CD4-positive, alpha-beta memory T cell (primary cell): ENCODE measurements at places on chromosomes 3 and 15. TPM values are rescaled to one million over a fixed set of nuclear protein-coding genes. Genes with fewer than 3 reads are reported as not detected.

DNA sequence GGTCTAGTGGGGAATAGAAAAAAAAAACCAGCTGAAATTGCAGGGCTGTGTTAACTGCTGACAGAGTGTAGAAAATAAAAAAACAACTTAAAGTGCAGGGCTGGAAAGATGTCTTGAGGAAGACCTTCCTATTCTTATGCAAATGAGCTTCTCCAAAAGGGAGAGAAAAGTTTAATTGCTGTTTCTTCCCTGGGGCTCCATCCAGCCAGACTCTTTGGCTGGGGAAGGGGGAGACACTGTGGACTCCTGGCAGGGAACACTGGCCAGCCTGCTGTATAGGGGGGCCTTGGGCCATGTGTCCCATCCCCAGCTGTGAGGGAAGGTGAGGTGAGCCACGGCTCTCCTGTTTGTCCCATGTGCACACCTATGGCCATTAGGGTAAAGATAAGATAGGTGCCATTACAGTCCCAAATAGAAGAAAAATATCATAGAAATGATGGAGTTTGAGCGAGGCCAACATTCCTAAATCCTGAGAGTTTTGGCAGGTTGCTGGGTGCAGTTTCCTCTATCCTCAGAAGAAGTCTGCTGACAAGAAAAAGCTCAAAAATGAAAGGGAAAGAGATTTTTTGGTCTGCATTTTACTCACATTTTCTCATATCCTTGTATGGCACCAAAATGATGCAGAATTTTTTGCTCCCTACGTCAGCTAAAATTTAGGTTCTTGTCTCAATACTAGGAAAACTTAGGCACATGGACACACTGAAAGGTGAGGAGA, 901.7 kb downstream of the PLOD2 start:
- DNase-seq, result no peak
- no peaks in the 10 kb centered on the region for H3K27me3 ChIP-seq
- no peaks in the 10 kb centered on the region for H3K36me3 ChIP-seq
- no peak overlapping the region for H3K4me3 ChIP-seq

DNA sequence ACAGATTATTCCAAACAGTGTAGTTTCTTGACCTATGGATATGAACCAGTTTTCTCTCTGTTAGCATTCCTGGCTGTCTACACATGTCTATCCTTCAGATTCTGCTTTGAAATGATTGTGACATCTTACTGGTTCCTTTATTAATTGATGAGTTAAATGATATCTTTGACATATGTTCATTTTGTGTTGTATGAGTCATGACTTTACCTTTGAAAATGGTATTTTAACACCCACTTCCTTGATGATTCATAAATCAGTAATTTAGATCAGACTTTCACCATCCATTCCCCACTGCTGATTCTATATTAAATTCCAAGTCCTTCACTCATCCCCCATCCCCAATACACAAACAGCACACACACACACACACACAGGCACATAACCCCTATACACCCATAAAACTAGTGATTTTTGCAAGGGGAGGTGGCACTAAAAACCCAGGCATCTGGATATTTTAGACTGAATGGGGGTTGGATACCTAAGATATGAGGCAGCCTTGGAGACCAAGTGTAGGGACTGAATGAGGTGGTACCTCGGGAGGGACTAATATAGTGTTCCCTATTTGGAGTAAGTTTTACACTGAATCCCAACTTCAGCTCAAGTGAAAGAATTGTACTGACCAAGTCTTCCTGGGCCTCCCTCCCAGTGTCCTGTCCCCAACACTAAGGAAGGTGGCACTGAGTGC, 9.7 kb downstream of the CCK start:
- no peaks in the 10 kb centered on the region for H3K4me1 ChIP-seq
- no peak overlapping the region for H3K27ac ChIP-seq
- no peaks in the 10 kb centered on the region for H3K27me3 ChIP-seq
- no peak overlapping the region for H3K4me3 ChIP-seq

- H3K27ac ChIP-seq, result no peak overlapping the region
- no peak for DNase-seq
- no peak overlapping the region for H3K4me3 ChIP-seq
- H3K36me3 ChIP-seq, result peaks cover 13% of the 10 kb centered on the region
- H3K4me1 ChIP-seq, result no peaks in the 10 kb centered on the region
Measured at GRCh38 chr15:43168192-43169107, 16.8 kb upstream of the CCNDBP1 start.

DNA sequence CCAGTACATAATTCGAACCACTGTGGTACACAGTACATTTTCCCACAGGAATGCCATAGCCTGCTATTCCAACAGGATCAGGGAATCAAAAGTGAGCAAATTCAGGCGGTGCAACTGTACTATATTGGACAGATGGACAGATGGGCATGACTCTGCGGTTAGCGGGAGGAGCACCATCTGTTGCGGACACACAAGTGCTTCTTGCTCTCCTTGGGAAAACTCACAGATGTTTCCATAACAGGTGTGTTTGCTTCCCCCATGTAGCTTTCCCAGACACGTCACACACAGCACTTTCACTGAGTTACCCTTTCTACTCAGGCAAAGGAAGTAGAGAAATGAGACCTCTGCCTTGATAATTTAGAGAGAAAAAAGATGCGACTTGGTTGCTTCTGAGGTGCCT, 325.1 kb upstream of the THBS1 start:
- no peaks in the 10 kb centered on the region for H3K4me1 ChIP-seq
- no peaks in the 10 kb centered on the region for H3K27me3 ChIP-seq
- DNase-seq, result no peak
- H3K4me3 ChIP-seq, result no peak overlapping the region

DNA sequence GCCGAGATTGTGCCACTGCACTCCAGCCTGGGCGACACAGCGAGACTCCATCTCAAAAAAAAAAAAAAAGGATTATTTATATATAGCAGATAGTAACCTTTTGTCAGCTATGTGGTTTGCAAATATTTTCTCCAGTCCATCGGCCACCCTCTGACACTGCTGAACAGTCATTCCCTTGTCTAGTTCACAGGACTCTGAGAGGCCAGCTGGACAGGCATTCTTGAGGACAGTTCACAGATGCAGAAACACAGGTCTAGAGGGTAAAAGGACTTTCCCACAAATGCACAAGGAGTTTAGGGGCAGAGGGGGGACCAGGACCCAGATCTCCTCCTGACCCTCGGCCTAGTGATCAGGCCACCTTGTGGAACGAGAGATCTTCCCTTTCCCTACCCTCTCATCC, 7.5 kb upstream of the TMEM40 start:
- H3K4me1 ChIP-seq, result no peaks in the 10 kb centered on the region
- H3K27ac ChIP-seq, result no peak overlapping the region
- H3K36me3 ChIP-seq, result no peaks in the 10 kb centered on the region
- H3K4me3 ChIP-seq, result no peak overlapping the region
- H3K27me3 ChIP-seq, result no peaks in the 10 kb centered on the region

Gene DPPA4
- total RNA-seq, result not detected

- H3K4me1 ChIP-seq, result peaks cover 17% of the 10 kb centered on the region
- no peak for DNase-seq
- H3K36me3 ChIP-seq, result no peaks in the 10 kb centered on the region
Measured at GRCh38 chr15:69743091-69743490, 290.5 kb downstream of the RPLP1 start.

GRCh38 chr15:100254691-100255090, 87.1 kb downstream of the ADAMTS17 start:
- H3K4me3 ChIP-seq, result no peak overlapping the region
- no peaks in the 10 kb centered on the region for H3K27me3 ChIP-seq
- no peak for DNase-seq
- H3K4me1 ChIP-seq, result no peaks in the 10 kb centered on the region
- no peak overlapping the region for H3K27ac ChIP-seq
- no peaks in the 10 kb centered on the region for H3K36me3 ChIP-seq

GRCh38 chr15:91711384-91712033, 142.0 kb upstream of the SLCO3A1 start:
- peaks cover 3% of the 10 kb centered on the region for H3K4me1 ChIP-seq
- H3K4me3 ChIP-seq, result no peak overlapping the region
- no peaks in the 10 kb centered on the region for H3K27me3 ChIP-seq
- no peak overlapping the region for H3K27ac ChIP-seq
- DNase-seq, result no peak
- H3K36me3 ChIP-seq, result no peaks in the 10 kb centered on the region

DNA sequence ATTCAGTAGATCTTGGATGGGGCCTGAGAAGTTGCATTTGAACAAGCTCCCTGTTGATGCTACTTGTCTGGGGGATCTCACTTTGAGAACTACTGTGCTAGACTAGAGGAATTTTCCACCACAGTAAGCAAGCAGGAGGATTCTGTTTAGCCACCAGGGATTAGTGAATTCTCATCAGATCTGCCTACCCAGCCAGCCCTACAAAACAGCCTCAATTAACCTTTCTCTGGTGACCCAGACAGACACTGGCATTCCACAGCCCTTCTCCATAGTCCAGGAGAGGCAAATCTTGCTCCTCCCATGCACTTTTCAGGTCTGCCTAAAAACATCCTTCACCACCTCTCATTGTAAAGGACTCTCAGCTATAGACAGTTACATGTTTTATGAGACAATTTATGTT, 16.7 kb upstream of the MYH15 start:
- no peaks in the 10 kb centered on the region for H3K27me3 ChIP-seq
- no peaks in the 10 kb centered on the region for H3K36me3 ChIP-seq
- no peak overlapping the region for H3K4me3 ChIP-seq
- H3K27ac ChIP-seq, result no peak overlapping the region
- DNase-seq, result no peak

Gene CHRNA3
- not detected for total RNA-seq

GRCh38 chr15:35723852-35724251, 177.9 kb upstream of the DPH6 start:
- no peak overlapping the region for H3K27ac ChIP-seq
- H3K4me3 ChIP-seq, result no peak overlapping the region
- DNase-seq, result no peak
- no peaks in the 10 kb centered on the region for H3K4me1 ChIP-seq
- H3K27me3 ChIP-seq, result no peaks in the 10 kb centered on the region

Gene CLDN1
- not detected for total RNA-seq

DNA sequence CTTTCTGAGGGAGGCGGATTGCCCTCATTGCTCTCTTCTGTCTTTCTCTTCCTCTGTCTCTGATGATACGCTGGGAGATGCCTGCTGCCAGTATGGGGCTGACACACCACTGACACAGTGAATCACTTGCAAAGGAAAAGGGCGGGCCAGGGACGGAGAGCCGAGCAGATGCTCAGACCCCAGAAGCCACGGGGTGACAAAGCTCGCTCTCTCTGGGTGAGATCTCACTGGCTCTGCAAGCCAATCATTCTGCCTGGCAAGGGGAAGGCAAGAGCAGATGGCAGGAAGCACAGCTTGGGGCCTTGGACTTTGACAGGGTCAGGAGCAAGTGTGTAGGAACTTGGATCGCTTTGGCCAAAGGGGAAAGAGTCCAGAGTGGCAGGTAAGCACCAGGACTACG, 198.7 kb downstream of the NTRK3 start:
- H3K36me3 ChIP-seq, result no peaks in the 10 kb centered on the region
- H3K27me3 ChIP-seq, result no peaks in the 10 kb centered on the region

Gene PPIB
- 271 TPM for total RNA-seq

Gene CHL1
- total RNA-seq, result not detected

DNA sequence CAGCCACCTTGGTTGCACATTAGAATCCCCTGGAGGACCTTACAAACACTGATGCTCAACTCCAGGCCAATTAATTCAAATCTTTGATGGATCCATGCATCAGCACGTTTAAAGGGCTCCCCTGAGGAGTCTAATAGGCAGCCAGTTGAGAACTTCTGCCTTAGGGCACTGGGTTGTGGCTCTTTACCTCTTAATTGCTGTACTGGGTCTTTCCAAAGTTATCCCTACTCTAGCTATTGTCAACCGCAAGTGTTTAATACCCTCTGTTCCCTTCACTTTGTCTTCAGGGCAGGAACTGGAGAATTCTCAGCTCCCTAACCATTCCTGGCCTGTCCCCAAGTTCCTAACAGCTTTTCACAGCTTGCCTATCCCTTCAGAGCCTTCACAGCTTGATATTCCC, 15.0 kb upstream of the FAM174B start:
- H3K27me3 ChIP-seq, result no peaks in the 10 kb centered on the region
- no peaks in the 10 kb centered on the region for H3K36me3 ChIP-seq
- H3K27ac ChIP-seq, result no peak overlapping the region
- no peaks in the 10 kb centered on the region for H3K4me1 ChIP-seq
- no peak overlapping the region for H3K4me3 ChIP-seq

DNA sequence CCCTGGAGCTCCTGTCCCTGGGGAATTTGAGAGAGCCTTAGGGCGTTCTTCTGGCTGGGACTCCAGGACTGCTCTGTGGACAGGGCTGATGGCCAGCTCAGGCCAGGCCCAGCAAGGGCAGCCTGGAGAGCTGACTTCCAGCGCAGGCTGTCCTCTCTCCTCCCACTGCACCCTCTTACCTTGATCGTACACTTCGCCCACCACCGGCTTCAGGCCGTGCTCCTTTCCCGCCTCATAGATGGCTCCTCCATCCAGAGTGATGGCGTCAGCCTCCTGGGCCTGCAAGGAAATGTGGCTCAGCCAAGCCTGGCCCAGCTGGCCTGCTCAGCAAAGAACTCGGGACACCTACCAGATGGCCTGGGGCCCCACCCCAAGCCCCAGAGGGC, 3.1 kb downstream of the MELTF start:
- no peak overlapping the region for H3K27ac ChIP-seq
- no peak overlapping the region for H3K4me3 ChIP-seq
- no peaks in the 10 kb centered on the region for H3K36me3 ChIP-seq
- no peaks in the 10 kb centered on the region for H3K27me3 ChIP-seq

Gene TGM5
- not detected for total RNA-seq

DNA sequence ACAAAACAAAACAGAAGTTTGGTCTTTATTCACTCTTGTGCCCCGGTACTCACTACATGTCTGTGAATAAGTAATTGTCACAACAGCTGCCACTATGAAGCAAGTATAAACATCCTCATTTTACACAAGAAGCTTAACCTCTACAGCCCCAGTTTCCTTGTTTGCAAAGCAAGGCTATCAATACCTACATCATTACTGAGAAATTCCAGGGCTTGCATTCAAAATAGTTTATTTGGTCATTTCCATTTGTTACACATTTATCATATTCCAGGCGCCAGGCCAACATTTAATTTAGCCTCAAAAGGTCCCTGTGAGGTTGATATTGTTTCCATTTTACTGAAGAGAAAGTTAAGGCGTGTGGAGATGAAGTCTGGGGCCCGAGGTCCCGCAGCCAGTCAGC, 161.4 kb upstream of the LRTM1 start:
- H3K4me3 ChIP-seq, result no peak overlapping the region
- no peaks in the 10 kb centered on the region for H3K4me1 ChIP-seq
- no peak for DNase-seq
- no peak overlapping the region for H3K27ac ChIP-seq

Gene OR5K2
- total RNA-seq, result not detected

- H3K27me3 ChIP-seq, result no peaks in the 10 kb centered on the region
- peaks cover 50% of the 10 kb centered on the region for H3K4me1 ChIP-seq
- no peak overlapping the region for H3K27ac ChIP-seq
- no peak overlapping the region for H3K4me3 ChIP-seq
- DNase-seq, result peak; percentile 56
Measured at GRCh38 chr3:195522254-195523023, 20.7 kb downstream of the PPP1R2 start.
